Kidney (tissue), 22 donors: ENCODE measurements at places on chromosomes 16 and 17. TPM values are rescaled to one million over a fixed set of nuclear protein-coding genes. Genes with fewer than 3 reads are reported as not detected.

CHST5 gene
- 0.28 TPM for polyA plus RNA-seq

HOXB2 gene
- polyA plus RNA-seq = 30.7 TPM

IGFBP4 gene
- 545 TPM for polyA plus RNA-seq

SLC38A8 gene
- 0.30 TPM for polyA plus RNA-seq

KRT25 gene
- polyA plus RNA-seq = not detected

UBTF gene
- polyA plus RNA-seq = 46.1 TPM

OR1A1 gene
- not detected for polyA plus RNA-seq

KRTAP3-2 gene
- not detected for polyA plus RNA-seq

MT1F gene
- 312 TPM for polyA plus RNA-seq

HOXB4 gene
- 4.4 TPM for polyA plus RNA-seq

SGCA gene
- polyA plus RNA-seq = 5.5 TPM

INCA1 gene
- polyA plus RNA-seq = 1.6 TPM

SLC6A4 gene
- polyA plus RNA-seq = 1.1 TPM
